ENCODE measurements at places on chromosomes 12 and 14.

- no peak for DNase-seq
Measured at GRCh38 chr14:41062826-41063225, 543.9 kb upstream of the LRFN5 start.

DNA sequence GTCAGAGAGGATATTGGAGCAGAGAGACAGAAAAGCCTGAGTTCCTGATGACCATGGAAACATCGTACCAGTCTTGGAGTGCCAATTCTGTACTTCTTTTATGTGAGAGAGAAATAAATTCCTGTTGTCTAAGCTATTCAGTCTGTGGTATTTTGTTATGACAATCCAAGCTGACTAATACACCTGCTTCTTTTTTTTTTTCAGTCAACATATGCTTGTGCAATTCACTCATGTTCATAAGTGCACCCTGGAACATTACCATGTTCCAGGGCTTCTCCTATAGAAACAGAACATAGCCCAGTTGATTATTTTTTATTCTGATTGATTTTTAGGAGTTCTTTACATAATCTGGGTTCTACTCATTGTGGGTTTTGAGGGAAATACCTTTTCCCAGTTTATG is 1.7 kb upstream of the CHPT1 start:
- no peak for DNase-seq

GRCh38 chr14:99150236-99150635 is 121.8 kb downstream of the BCL11B start:
- no peak for DNase-seq

- DNase-seq: peak; percentile 55
Measured at GRCh38 chr14:100296106-100296651, 10.1 kb downstream of the SLC25A29 start.

Data from pons (tissue), 1 donor.